ENCODE measurements at places on chromosomes 5 and 9.

DNA sequence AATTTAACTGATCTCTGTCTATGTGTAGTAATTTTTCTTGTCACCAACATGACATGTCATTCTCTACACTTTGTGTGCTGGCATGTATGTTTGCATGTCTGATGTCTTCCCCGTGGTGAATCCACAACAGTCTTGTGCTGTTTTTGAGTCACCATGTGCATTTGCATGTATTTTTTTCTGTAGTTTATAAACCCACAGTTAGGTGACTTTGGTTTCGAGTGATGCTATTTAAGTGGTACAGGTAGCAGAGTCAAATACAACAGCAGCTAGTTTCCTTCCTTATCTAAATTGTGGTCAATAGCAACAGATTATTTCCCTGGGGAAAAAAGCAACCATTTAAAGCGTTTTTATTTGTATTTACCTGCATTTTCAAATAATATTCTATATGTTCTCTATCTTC lies 89.9 kb upstream of the FSD1L start:
- DNase-seq = no peak

DNA sequence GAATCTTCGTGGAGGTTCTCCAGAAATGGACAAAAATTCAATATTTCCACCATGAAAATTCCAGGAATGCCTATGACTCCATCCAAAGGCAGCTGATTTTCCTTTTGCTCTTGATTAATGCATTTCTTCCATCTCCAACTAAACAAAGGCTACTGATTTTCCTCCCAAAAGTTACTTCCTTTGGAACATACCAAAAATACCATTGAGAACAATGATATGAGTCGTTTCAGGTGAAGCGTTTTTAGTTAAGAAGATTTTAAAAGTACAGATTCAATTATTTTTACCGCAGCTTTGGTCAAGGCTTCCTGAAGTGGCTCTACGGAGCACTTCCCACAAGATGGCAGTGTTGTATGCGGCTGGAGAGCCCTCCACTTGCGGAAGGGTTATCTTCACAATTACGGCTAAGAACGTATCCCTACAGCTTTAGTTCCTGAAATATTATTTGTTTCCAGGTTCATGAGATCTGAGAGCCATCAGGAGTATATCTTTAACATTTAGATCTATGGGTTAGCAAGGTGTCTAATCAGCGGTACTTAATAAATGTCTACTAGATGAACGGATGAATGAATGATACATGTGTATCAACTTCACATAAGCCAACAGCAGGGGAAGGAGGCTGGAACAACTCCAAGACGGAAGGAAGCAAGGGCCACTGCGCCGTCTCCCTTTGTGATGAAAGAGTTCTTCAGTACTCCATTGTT lies 35.9 kb upstream of the ARSB start:
- peak; percentile 87 for DNase-seq

DNA sequence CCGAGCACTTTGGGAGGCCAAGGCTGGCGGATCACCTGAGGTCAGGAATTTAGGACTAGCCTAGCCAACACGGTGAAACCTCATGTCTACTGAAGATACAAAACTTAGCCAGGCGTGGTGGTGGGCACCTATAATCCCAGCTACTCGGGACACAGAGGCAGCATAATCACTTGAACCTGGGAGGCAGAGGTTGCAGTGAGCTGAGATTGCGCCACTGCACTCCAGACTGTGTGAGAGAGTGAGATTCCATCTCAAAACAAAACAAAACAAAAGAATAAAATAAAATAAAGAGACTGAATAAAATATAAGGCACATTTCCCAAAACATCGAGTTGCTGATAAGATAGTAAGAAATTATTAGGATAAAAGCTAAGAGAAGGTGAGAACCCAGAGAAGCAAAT lies 32.3 kb upstream of the GLDC start:
- DNase-seq = no peak

- peak; percentile 91 for DNase-seq
Observed at GRCh38 chr9:35906923-35907699, 1.1 kb downstream of the HRCT1 start.

DNA sequence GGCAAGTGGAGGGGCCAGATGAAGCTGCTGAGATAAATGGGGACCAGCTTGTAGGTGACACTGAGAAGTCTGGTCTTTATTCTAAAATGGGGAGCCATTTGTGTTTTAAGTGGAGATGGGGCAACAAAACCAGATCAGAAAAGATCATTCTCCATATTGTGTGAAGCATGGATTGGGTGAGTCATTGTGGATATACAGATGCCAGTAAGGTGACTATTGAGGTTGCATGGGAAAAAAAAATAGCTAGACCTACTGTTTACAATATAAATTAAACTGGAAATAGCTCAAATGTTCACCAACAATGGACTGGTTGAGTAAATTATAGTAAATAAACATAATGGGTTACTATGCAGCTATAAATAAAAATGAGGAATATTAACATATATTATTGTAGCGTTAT lies 5.4 kb upstream of the MAP1B start:
- no peak for DNase-seq

GRCh38 chr5:136686192-136686872 lies 321.0 kb upstream of the TRPC7 start:
- DNase-seq = peak; percentile 8

DNA sequence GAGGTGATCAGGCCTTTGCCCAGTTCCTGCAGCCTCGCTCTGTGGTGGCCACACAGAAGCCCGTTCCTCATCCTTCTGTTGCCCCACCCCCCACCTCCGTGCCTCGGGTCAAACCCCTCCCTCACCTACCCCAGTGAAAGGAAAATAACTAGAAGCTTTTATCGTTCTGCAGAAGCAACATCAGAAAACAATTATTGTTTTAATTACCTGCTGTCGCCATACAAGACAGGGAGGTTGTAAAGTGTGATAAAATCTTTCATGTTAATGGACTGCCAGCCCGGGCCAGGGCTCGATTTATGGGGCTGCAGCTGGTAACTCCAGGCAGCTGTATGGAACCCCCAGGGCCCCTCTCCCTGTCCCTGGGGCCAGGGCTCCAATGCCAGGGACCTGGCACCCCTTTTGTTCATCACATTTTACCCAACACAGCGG lies 20.6 kb downstream of the UNC5A start:
- no peak for DNase-seq

DNA sequence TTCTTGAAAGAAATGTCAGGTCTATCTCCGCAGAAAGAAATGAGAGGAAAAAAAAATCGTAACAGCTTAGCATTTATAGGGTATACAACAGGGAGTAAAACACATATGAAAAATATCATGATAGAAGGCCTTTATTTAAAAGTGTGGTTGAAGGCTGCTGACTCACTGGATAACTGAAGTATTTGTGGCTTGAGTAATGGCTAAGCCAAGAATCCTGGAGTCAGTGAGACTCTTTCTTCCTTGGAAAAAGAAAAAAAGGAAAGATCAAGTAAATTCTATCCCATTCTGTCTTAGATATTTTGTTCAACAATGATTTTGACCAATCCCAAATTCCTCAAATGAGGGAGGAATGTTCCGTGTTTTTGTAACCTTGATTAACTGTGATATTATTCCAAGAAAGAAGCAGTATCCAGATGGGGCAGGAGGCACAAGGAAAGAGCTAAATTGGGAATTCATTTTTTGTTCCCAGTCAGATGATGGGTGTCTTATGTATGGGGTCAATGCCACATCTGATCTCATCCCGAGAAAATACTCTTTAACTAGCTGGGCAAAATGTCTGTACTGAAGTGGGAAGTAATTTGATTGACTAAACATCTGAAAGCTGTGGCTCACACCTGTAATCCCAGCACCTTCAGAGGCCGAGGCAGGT lies 64.3 kb upstream of the MYO10 start:
- DNase-seq = peak; percentile 98

DNA sequence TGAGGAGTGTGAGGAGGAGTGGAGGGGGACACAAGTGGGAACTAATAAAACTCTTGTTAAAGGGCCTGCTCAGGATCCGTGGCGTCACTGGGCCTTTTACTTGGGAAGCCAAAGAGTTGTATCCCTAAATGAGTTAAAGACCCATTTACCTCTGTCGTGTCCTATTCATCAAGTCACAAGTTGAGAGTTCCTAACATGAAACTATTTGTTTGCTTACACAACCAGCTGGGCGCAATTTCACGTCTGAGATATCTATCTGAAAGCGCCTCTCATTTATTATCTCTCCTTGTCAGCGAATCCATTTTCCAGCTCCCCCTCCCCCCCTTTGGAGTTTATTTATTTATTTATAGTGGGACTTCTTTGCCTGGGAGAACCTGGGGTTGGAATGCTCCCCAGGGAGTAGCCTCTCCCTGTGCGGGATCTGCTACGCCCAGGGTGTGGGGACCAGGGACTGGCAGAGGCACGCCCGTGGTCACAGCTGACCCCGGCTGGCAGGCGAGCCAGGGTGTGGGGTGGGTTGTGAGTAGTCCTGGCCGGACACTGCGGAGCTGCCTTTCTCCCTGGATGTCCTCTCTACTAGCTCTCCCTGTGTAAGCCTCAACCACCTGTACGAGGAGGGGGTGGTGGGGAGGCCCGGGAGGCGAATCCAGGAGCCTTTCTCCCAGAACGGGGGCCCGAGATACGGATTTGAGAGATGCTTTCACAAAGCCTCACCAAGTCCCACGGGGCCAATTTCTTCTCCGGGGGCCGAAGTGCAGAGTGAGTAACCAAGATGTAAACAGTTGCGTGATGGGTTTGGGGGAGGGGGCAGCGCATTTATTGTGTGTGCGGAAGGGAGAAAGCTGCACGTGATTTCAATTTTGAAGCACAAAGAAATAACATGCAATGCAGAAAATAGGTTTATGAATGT lies 15.3 kb downstream of the NR2F1 start:
- DNase-seq = no peak

All from AG10803 (cell line).